ENCODE measurements at places on chromosomes 7 and 10.

GRCh38 chr7:12670000-12670729 is 17.3 kb upstream of the ARL4A start:
- DNase-seq = no peak

DNA sequence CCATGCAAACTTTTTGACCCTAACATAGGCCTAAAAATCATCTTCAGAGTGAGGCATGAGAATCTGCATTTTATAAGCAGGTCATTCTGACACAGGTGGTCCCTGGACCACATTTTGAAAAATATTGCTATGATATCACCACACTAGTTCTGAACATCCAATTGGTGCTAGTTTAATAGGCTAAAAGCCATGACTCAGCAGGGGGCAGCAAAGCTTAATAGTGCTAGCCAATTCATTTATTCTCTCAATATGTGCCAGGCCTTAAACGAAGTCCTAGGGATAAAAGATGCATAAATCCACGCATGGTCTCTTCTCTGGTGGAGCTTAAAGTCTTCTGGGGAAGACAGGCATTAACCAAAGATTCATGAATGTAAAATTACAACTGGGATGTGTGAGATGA is 10.2 kb upstream of the SLC25A28 start:
- DNase-seq = no peak

DNA sequence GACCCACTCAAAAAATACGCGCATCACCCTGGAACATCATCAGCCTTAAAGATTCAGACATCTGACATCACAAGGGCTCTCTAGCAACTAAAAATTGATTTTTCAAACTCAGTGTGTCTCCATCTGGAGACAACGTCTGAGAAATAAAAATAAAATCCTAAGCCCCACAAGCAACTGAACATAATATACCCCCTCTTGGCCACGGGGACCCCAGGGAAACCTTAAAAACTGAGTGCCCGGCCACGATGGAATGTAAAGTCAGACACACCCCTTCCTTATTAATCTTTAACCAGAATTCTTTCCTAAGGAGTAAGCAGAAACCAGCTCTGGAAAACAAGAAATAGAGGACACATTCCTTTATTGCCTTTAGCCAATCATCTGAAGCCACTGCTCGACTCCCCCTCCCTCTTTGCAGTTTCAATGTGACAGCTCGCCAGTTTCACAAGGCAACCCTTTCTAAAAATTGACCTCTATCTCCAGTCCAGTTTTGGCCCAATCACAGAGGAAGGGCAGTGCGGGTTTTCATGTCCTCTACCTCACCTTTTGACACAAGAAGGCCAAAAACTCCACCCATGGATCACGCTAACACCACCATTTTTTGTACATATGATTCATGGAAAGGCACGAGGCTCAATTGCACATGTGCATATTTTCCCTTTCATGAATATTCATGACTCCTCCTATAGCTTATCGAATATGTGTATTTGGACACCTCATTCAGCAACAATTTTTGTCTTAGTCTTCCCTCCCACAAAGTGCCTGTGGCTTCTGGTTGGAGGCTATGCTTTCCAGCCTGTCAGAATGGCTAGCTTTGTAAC is 24.2 kb downstream of the IFIT3 start:
- no peak for DNase-seq

GRCh38 chr10:131689954-131690757 is 210.7 kb upstream of the PPP2R2D start:
- DNase-seq = no peak

DNA sequence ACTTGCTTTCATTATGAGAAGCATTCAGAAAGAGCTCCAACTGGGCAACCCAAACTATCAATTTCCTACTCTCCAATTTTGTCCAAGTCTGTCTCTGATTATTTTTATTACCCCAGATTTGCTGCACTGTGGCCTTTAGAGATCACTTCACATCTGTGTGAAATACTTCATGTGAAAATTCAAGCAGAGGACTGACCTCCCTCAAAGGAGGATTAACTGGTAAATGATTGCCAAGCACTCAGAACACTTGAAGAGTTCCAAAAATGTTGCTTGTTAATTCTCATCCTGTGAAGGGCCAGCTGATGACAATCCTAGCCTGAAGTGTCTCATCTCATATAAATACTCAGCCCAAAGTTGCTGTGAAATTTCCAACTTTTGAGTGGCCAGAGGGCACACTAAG is 182.8 kb upstream of the DGKB start:
- no peak for DNase-seq
